ENCODE measurements at places on chromosomes 6 and 20. TPM values are rescaled to one million over a fixed set of nuclear protein-coding genes. Genes with fewer than 3 reads are reported as not detected.

DNA sequence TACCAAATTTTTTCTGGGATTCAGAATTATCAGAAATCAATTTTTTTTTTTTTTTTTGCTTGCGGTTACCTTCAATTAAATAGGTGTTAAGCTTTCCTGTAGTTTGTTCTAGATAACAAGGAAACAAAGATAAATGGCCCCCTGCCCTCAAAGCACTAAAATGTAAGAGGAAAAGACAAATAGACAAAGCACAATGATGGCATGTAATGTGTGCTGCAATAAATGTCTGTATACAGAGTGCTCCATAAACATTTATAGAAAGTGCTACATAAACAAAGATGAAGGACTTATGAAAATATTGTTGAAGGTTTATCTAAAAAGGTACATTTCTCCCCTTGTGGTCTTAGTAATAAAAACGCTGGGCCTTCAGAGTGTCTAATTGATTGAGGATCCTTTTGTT lies 384.6 kb downstream of the PKHD1 start:
- DNase-seq = no peak
- H3K36me3 ChIP-seq = no peaks in the 10 kb centered on the region
- no peak overlapping the region for H3K4me3 ChIP-seq
- H3K27ac ChIP-seq = no peak overlapping the region

- no peak for DNase-seq
- no peaks in the 10 kb centered on the region for H3K36me3 ChIP-seq
- peaks cover 14% of the 10 kb centered on the region for H3K27me3 ChIP-seq
- H3K4me3 ChIP-seq = no peak overlapping the region
- peaks cover 13% of the 10 kb centered on the region for H3K4me1 ChIP-seq
- H3K27ac ChIP-seq = no peak overlapping the region
Measured at GRCh38 chr6:108764580-108764950, 83.7 kb upstream of the ARMC2 start.

CLDN20 gene
- total RNA-seq = not detected

DNA sequence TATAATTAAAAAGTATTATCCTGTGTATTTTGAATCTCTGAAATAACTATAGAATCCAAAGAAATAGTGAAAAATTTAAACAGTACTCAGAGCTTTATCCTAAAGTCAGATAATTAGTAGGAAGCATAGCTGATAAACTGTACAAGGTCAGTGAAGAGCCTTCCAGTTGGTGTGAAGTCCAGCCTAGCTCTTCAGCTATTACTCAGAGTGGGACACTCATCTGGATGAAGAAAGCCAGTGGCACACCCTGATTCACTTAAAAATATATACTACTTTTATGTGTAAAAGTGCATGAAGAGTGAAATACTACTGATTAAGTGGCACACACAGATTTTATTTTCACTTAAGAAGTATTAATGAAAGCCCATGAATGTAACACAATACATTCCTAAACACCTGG lies 3.1 kb downstream of the IFNGR1 start:
- no peak overlapping the region for H3K27ac ChIP-seq
- H3K36me3 ChIP-seq = peaks cover 43% of the 10 kb centered on the region
- no peak overlapping the region for H3K4me3 ChIP-seq
- no peaks in the 10 kb centered on the region for H3K27me3 ChIP-seq

GRCh38 chr6:154390034-154390433 lies 33.4 kb upstream of the IPCEF1 start:
- H3K36me3 ChIP-seq = no peaks in the 10 kb centered on the region
- DNase-seq = no peak
- H3K4me1 ChIP-seq = no peaks in the 10 kb centered on the region
- no peak overlapping the region for H3K27ac ChIP-seq
- H3K27me3 ChIP-seq = peaks cover 12% of the 10 kb centered on the region

DNA sequence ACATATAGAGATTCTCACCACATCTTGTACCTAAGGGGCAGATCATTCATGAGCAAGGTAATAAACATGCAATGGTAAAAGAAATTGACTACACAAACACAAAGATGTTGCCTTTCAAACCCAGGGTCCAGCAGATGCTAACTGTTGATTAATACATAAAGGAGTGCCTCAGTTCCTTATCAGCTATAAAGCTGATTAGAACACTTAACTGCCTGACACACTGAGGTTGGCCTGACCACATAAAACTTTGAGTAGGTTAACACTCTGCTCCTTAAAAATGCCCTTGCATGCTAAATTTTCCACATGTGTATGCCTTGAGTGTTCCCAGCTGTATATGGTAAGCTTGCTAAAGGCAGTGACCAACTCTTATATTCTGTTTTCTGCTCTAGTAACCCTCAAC lies 14.9 kb downstream of the CRISP2 start:
- H3K27ac ChIP-seq = no peak overlapping the region
- DNase-seq = no peak

- no peak overlapping the region for H3K4me3 ChIP-seq
- no peaks in the 10 kb centered on the region for H3K27me3 ChIP-seq
- no peak for DNase-seq
- no peak overlapping the region for H3K27ac ChIP-seq
Measured at GRCh38 chr6:36064770-36065396, 37.3 kb downstream of the MAPK14 start.

DNA sequence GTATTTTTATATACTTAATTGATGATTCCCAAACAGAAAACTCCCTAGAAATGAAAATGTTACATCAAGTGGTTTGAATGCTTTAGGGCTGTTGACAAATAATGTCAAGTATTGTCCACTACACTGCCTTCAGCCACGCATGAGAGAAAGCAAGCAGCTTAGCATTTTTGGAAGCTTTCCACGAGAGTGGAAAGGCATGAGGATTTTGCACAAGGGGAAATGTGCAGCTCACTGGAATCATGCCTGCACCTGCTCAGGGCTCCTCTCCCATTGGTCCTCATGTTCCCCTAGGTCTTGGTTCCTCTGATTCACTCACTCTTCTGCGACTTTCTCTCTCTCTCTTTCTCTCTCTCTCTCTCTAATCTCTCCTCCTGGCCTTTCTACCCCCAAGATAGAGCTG lies 439.5 kb upstream of the CDH4 start:
- no peak for DNase-seq
- H3K4me3 ChIP-seq = no peak overlapping the region
- no peaks in the 10 kb centered on the region for H3K36me3 ChIP-seq
- no peaks in the 10 kb centered on the region for H3K27me3 ChIP-seq
- no peak overlapping the region for H3K27ac ChIP-seq
- no peaks in the 10 kb centered on the region for H3K4me1 ChIP-seq

- H3K4me3 ChIP-seq = no peak overlapping the region
- H3K27ac ChIP-seq = no peak overlapping the region
- no peaks in the 10 kb centered on the region for H3K36me3 ChIP-seq
- H3K4me1 ChIP-seq = peaks cover 13% of the 10 kb centered on the region
- DNase-seq = no peak
Measured at GRCh38 chr6:52420668-52421358, 671 bp downstream of the EFHC1 start.

- H3K4me3 ChIP-seq = no peak overlapping the region
- no peak overlapping the region for H3K27ac ChIP-seq
- DNase-seq = no peak
- H3K36me3 ChIP-seq = peaks cover 52% of the 10 kb centered on the region
Measured at GRCh38 chr20:10462516-10462915, 27.4 kb downstream of the SLX4IP start.

DNA sequence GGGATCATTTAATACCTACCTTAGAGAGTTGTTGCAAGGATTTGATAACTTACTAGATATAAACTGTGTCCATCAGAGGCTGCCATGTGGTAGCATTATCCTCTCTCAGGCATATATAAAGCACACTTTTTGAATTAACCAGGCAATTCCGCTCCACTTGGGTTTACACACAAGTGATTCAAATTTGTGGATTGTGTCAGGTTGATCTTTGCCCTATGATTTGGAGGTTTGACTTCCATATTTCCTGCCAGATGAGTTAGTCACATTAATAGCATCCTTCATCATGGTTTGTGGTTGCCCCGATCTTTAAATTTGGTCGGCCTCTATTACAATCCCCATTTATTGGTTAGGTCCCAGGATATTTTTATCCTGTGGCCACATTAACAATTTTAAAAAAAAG lies 44.8 kb upstream of the CTAGE9 start:
- H3K4me3 ChIP-seq = no peak overlapping the region
- H3K36me3 ChIP-seq = no peaks in the 10 kb centered on the region
- DNase-seq = no peak
- H3K27ac ChIP-seq = no peak overlapping the region
- H3K27me3 ChIP-seq = peaks cover 4% of the 10 kb centered on the region

LAMP5 gene
- total RNA-seq = not detected

DNA sequence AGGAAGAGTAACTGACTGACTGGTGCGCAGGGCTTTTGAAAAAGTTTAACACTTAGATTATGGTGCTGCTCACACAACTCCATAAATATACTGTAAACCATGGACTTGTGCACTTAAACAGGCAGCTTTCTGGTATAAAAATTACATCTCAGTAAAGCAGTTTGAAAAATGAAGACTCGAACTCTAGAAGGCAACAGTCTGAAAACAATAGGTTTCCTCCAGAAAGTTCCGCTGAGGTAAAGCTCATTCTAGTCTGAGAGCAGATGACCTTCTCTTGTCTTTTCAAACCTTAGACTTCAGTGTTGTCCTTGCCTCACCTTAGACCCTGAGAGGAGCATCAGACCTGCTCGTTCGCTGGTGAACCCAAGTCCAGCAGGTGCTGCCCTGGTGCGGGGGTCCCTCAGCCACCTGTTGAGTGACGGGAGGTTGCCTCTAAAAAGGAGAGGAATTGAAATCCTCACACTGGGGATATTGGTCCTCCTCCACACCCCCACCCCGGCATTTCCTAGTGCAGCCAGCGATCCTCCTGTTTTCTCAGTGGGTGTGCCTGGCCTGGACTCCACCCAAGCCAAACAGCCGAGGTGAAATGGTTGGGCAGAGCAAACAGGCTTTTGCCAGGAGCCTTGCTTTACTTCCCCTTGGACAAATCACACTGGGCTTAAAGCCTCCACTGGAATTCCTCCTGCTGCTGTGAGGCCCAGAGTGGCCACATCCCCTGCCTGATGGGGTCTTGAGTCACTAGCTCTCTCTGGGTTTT lies 14.7 kb upstream of the PYGB start:
- no peak for DNase-seq
- no peaks in the 10 kb centered on the region for H3K36me3 ChIP-seq
- H3K27ac ChIP-seq = no peak overlapping the region
- H3K4me1 ChIP-seq = peaks cover 11% of the 10 kb centered on the region
- H3K4me3 ChIP-seq = no peak overlapping the region

- no peaks in the 10 kb centered on the region for H3K4me1 ChIP-seq
- no peak overlapping the region for H3K27ac ChIP-seq
- no peaks in the 10 kb centered on the region for H3K36me3 ChIP-seq
Measured at GRCh38 chr6:1703091-1703855, 93.6 kb downstream of the FOXC1 start.

CDC5L gene
- 24.2 TPM for total RNA-seq

- H3K36me3 ChIP-seq = no peaks in the 10 kb centered on the region
- no peak overlapping the region for H3K27ac ChIP-seq
- peaks cover 1% of the 10 kb centered on the region for H3K27me3 ChIP-seq
- no peak overlapping the region for H3K4me3 ChIP-seq
- DNase-seq = no peak
Measured at GRCh38 chr6:32045811-32046449, 7.7 kb downstream of the CYP21A2 start.

GRCh38 chr6:40541556-40542174 lies 45.5 kb downstream of the LRFN2 start:
- H3K4me3 ChIP-seq = no peak overlapping the region
- H3K27ac ChIP-seq = no peak overlapping the region
- H3K27me3 ChIP-seq = no peaks in the 10 kb centered on the region
- H3K36me3 ChIP-seq = no peaks in the 10 kb centered on the region

DNA sequence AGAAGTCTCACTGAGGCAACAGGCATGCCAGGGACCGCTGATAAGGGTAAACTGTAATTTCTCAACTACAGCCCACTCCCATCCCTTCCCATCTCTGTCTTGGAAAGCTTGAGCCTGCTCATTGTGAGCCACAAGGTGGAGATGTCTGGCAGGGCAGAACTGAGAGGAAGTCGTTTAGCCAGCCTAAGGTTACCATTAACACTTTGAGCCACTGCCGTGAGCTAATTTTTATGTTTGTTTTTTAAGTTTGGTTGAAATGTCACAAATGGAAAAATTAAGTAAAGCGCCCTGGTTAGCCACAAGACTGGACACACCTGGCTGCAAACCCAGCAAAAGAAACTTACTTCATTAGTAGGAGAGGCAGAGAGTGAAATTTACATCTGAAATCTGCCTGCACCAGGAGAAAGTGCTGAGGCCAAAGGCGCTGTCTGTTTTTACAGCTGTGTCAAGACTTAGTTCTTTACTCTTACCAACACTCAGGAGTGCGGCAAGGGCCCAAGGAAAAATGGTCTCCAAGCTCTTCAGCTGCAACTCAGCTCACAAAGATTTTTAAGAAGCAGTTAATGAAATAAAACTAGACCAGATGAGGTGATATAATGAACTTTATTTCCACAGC lies 50.0 kb upstream of the FAM83C start:
- DNase-seq = no peak
- H3K27ac ChIP-seq = no peak overlapping the region
- H3K4me3 ChIP-seq = no peak overlapping the region
- no peaks in the 10 kb centered on the region for H3K27me3 ChIP-seq
- H3K4me1 ChIP-seq = no peaks in the 10 kb centered on the region

DNA sequence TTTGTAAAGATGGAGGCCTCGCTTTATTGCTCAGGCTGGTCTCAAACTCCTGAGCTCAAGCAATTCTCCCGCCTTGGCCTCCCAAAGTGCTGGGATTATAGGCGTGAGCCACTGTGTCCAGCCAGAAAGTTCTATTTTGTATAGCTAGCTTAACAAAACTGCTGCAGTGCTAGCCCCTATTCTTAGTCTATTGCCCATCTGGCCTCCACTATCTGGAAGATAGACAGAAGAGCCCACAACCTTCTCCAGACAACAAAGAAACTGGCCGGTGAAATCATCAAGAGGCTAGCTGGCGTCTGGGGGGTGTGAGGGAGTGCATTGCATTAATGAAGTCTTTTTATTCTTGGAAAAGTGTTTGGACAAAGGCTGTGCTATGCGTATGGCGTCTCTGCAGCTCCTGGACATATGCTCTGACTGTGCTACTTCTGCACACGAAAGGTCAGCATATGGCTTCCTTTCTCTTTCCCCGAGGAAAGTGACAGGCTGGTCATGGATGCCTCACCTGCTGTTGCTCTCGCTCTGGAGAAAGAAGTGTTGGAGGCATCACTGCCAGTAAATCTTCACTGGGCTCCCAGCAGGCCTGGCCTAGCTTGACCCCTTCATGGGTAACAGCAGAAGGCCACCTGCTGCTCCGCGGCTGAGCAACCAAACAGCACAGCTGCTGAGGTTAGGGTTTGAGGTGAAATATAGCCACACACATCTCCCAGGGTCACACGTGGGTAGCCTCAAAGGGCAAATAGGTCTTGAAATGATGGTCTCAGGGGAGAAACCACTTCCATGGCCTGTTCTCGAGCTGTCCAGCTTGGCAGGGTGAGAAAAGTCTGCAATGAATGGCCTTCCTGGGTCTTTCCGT lies 95.1 kb upstream of the IYD start:
- H3K27me3 ChIP-seq = peaks cover 2% of the 10 kb centered on the region
- no peak overlapping the region for H3K27ac ChIP-seq
- H3K4me3 ChIP-seq = no peak overlapping the region
- H3K4me1 ChIP-seq = no peaks in the 10 kb centered on the region

All from activated CD4-positive, alpha-beta memory T cell treated with anti-CD3 and anti-CD28 coated beads, Interleukin-2, amount 10 ng/mL, durations not matched to agents 7 days and 5 days (primary cell).